D341Med (cell line): ENCODE measurements at places on chromosomes 16 and 17.
A peak's percentile ranks its signal among the peaks of the same experiment; 100 is the strongest.

DNA sequence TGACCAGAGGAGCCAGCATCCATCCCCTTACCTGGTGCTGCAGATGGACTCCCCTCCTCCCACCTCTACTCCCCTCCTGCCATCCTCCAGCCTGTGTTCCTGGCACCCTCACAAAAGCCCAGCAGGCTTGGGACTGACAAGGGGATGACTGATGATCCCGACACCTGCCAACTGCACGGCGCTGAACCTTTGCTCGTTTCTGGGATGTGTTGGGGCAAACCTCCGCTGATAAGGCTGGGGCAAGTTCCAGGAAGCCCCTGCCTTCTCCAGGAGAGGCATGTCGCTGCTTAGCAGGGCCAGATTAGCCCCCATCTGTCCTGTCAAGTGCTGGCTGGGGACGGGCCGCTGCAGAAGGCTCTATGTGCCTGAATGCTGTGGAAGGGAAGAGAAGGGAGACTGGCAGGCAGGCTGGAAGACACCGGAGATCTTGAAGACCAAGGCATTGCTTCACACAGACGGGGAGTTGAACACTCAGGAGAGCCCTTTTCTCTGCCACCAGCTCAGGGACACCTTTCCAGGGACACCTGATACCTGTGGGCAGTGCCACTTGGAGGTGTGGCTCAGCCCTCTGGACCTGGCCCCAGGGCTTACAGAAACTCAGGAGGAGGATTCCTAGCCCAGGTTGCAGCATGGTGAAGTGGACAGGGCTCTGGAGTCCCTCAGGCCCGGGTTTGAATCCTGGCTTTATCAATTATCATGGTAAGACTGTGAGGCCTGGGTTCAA lies 973 bp upstream of the KRT15 start:
- no peak for DNase-seq

GRCh38 chr17:55273579-55274354 lies 9.0 kb downstream of the HLF start:
- no peak for DNase-seq

DNA sequence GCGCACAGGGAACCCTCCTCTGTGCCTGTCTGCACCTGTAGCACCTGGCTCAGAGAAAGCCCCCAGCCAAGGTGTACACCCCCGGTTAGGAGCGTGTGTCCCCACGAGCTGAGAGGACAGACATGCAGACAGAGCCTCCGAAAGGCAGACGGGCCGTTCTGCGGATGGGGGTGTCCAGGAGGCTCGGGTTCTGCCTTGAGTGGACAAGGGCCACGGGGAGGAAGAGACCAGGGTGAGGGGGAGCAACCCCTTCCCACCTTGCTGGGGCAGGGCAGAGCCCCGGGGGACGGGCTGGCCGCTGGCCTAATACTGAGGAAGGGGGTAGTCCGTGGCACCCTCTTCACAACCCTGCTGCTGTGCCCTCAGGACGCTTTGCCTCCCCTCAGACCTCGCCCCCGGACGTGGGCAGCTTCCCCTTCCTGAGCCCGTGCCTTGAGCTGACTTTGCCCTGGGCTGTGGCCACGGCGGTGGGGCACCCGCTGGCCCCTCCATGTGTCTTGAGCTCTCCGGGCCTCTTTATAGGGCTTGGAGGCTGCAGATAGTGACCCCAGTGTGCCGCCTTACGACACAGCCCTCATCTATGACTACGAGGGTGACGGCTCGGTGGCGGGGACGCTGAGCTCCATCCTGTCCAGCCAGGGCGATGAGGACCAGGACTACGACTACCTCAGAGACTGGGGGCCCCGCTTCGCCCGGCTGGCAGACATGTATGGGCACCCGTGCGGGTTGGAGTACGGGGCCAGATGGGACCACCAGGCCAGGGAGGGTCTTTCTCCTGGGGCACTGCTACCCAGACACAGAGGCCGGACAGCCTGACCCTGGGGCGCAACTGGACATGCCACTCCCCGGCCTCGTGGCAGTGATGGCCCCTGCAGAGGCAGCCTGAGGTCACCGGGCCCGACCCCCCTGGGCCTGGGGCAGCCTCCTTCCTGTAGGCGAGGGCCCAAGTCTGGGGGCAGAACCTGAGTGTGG lies 5.7 kb downstream of the SLC22A31 start:
- no peak for DNase-seq

- peak; percentile 50 for DNase-seq
Observed at GRCh38 chr17:77570565-77570898, 388.0 kb upstream of the TNRC6C start.

GRCh38 chr16:1117176-1117900 lies 21.3 kb upstream of the C1QTNF8 start:
- no peak for DNase-seq

DNA sequence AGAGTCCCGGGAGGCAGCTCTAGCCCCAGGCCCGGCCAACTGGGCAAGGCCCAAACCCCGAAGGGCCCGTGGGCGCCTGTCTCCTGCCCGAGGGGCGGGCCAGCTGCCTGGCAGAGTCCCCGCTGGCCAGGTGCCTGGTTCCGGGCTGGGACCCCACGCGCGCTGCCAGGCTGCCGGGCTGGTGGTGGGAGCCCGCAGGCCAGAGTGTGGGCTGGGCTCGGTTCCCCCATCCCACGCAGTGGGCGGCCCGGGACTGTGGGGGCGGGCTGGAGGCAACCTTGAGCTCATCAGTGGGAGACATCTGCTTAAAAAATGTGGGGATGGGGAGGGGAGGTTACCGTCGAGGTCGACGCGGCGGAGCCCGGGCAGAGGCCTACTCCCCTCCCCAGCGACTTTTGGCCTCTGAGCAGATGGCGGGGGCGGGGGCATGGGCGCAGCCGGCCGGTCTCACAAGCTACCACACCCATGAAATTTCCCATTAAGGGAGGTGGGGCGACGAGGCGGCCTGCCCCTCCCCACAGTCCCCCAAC lies 176.4 kb upstream of the GSE1 start:
- DNase-seq, result peak; percentile 87

GRCh38 chr17:6894206-6894528 lies 62.6 kb upstream of the TEKT1 start:
- DNase-seq, result peak; percentile 24

GRCh38 chr17:5929721-5930120 lies 140.5 kb upstream of the WSCD1 start:
- DNase-seq, result no peak

GRCh38 chr17:40373324-40373723 lies 8.8 kb upstream of the GJD3 start:
- no peak for DNase-seq

GRCh38 chr17:48594538-48595277 lies 1.1 kb upstream of the HOXB5 start:
- no peak for DNase-seq

DNA sequence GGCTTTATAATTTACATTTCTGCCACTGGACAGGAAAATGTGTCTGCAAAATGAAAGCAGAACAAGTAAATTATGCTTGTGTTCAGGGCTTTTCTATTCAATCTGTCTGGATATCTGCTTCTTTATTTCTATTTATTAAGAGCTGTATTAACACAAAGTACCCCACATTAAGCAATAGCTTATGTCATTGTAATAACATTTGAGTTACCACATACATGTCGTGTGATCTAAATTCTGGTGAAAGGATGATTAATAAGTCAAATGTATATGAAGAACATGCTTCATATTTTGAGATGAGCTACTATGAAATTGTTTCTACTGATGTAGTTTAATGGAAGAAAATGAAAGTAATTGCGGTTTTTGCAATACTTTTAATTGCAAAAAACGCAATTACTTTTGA lies 238.2 kb downstream of the KCNJ2 start:
- no peak for DNase-seq

DNA sequence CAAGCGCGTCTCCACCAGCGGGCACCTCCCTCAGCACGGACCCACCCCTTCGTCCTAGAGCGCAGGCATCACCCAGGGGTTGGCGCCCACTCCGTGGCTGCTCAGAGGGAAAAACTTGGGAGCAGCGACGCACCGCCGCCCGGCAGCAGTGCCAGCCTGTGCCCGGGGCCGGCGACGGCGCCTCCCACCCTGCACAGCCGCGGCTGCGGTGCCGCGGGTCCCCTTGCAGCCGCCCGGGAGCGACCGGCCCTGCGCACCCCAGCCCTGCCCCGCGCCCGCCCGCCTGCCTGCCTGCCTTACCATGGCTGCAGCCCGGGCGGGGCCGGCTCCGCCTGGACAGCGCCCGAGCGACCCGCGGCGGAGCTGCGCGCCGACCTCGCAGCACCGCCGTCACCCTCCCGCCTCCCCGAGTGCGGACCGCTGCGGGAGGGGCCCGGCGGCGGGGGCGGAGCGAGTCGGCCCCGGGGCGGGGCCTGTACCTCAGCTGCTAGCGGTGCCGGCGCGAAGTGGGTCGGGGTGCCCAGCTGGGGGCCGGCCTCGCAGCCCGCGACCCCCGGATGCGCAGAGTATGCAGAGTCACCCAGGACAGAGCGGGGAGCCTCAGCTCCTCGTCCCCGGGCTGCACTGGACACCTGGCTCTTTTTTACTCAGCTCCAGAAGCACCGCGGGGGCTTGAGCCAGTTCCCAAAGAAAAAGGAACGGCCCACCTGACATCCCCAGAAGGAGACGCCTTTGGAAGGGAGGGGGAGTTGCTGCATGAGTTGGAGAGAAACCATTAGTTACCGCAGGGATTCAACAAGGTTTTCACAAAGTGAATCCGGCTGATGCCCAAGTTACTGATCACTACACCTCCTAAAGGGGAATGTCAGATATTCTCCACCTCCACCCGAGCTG lies 17.5 kb upstream of the MTMR4 start:
- DNase-seq, result peak; percentile 88

DNA sequence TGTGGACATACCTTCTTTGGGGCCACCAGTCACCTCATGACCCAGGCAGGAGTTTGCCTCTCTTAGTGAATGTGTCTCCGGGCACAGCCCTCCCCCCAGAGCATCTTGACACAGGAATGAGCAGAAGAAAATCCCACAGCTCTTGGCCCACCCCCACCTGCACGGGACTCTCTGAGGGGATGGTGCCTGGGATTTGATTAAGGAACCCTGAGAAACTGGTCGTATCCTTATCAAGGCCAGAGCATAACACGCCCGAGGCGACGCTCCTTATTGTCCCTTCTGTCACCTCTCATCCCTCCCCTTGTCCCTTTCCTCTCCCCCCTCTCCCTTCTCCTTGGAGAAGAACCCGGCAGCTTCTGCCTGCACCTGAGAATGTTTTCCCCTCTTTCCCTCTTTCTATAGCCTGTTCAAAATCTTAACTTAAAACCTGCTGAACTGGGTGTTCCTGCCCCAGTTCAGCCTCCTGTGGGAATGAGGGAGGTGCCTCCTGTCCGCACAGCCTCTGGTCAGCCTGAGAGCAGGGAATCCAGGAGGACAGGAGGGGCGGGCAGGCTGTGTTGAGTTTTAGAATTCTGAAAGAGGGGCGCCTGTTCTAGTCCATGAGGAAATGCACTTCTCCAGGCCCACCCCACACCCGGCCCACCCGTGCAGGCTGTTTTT lies 140.7 kb upstream of the PLCG2 start:
- DNase-seq, result no peak

DNA sequence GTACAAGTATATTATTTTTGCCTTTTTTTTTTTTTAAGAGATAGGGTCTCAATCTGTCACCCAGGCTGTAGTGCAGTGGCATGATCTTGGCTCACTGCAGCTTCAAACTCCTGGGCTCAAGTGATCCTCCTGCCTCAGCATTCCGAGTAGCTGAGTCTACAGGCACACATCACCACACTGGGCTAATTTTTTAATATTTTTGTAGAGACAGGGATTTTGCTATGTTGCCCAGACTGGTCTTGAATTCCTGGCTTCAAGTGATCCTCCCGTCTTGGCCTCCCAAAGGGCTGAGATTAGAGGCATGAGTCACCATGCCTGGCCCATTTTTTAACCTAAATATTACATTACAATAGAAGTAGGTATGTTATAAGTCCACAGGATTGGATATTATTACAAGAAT lies 3.2 kb downstream of the TERB1 start:
- no peak for DNase-seq

- DNase-seq, result no peak
Observed at GRCh38 chr17:72562615-72563188, 441.9 kb downstream of the SOX9 start.

DNA sequence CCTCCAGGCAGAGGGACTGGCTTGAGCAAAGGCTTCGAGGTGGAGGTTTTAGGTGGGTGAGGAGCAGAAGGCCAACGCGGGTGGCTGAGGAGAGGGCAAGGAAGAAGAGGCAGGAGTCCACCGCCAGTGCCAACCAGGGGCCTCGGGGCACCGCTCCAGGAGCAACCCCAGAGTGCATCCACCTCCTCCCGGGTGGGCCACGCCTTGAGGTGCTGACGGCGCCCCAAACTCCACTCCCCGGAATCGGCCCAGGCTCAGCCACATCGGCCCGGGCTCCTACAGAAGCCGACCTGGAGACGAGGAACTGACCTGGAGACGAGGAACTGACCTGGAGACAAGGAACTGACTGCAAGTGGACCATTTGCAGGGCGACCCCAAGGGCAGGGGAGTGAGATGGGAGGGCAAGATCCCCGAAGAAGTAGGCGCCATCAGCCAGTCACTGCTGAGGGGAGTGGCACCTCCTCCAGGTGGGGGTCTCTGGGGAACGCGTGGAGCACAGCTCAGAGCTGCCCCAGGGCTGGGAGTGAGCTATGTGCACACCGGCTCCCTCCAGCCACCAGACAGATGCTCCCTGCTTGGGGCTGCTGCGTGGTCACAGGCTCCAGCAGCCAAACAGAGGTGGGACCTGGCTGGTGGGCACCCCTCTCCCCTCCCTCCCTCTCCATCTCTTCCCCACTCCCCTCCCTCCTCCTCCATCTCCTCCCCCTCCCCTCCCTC lies 29.2 kb upstream of the CBFA2T3 start:
- DNase-seq, result no peak

DNA sequence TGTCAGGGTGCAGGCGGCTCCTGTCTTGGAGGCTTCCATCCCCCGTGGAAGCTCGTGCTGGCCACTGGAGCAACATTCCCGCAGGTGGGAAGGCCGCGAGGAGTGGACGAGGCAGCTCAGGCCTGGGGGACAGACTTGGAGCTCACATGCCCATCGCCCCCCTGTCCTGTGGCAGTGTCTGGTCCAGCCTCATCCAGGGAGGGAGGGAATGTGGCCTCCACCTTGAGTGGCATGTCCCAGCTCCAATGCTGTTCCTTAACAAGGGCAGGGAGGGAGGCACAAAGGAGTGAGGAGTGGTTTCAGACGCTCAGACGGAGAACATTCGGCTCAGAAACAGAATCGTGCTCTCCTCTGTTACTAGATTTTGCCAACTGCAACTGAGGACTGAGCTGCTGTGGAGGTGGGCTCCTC lies 159.4 kb upstream of the CHMP6 start:
- DNase-seq, result no peak
